T-helper 2 cell (primary cell): ENCODE measurements at places on chromosomes 6 and 20.

- no peak for DNase-seq
Measured at GRCh38 chr6:13256266-13257001, 71.9 kb downstream of the TBC1D7 start.

GRCh38 chr6:22117631-22118030 lies 179.2 kb downstream of the PRL start:
- DNase-seq = no peak

DNA sequence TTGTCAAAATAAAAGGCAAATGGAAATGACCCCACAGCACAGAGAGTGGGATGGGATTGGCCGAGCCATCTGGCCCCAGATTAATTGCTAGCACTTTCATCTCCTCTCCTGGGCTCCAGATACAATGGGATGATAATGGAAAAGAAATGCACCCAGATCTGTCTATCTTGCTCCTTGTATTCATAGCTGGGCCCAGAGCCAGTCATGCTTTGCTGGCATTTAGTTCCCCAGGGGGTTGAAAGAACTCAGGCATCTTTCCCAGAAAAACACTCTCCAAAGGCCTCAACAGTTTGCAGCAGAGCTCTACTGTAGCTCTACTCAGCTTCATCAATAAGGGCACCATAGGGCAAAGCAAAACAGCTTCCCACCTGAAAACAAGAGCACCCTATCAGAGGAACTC lies 116.0 kb upstream of the FOXA2 start:
- no peak for DNase-seq

DNA sequence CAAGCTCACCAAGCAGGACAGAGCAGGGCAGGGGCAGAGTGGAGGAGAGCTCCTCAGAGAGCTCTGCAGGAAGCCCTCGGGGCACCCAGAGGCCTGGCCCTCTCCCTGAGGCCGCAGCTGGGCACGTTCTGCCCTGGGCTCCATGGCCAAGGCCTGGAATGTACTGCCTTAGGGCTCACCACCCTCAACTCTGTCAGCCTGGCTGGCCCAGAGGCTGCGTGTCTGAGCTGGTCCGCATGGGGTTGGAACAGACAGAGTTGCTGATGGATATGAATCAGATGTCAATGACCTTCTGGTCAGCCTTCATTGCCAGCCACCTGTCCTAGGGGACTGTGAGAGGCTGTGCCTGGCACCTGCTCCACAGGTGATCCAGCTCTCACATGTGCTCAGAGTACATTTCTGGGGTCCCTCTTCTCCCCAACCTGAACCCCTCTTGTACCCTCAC lies 33.2 kb upstream of the PCMTD2 start:
- DNase-seq = no peak
